ENCODE measurements at places on chromosomes 5 and 9.

DNA sequence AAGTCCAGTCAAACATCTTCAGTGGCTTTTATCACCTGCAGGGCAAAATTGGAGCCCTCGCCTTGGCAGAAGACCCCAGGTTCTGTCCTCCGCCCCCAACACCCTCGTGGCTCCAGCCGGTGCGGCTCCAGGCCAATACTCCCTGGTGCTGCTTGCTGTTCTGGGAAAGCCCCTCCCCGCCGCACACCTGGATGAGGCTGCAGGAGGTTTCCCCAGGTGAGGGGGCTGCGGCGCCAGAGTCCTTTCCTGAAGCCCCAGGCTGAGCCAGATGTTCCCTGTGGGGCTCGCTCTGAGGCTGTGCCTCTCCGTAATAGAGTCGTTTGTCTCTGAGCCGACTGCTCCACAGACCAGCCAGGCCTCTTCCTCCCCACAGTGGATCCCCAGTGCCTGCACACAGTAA lies 375.4 kb upstream of the IRX1 start:
- no peak for DNase-seq

- DNase-seq = no peak
Observed at GRCh38 chr5:177335701-177336065, 15.8 kb downstream of the LMAN2 start.

DNA sequence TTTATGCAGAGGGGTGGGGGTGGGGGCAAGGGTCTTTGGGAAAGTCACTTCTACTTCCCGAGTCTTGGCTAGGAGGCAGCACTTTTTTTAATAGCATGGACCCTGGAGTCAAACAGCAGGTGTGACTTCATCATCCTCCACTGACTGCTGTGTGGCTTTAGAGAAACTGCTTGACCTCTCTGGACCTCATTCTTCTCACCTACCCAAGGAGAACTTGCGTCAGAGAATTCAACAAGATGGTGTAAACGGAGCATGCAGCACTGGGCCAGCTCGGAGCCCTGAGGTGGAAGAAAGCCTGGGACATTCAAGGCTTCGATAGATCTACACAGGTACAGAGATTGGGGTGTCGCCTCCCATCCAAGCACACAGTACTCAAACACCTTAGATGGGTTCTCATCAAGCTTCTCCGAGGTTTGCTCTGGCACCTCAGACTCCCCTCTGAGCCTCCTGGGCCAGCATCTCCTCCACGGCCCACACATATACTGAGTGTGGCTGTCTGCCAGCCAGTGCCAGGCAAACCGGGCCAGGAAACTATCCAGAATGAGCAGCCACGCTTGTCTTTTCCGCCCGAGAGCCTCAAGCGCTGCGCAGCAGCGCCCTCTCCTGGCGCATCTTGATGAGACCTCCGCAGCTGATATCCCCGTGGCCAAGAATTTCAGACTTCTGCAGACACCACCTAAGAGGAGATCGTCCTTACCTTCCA lies 4.6 kb upstream of the SLC25A48 start:
- no peak for DNase-seq

DNA sequence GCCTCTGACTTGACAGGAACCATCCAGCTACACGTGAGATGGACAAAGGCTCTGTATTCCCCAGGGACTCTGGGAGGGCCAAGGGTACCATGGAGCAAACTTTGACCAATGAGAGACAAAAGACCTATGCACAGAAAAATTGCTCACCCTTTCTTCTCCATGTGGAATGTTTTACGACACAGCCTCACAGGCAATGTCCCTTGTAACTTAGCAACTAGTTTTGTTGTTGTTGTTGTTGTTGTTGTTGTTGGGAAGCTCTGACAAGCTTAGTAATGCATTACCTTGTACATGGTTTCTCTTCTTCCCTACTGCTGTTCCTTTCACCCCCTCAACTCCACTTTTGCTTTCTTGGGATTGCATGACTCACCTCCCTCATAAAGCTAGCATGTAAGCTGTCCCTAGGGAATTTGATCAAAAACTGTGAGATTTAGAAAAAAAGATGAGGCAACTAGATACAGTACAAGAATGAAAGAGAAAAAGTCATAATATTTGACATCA lies 550.9 kb downstream of the RAB3C start:
- no peak for DNase-seq

GRCh38 chr9:33229359-33230114 lies 10.4 kb upstream of the SPINK4 start:
- DNase-seq = no peak

- DNase-seq = no peak
Observed at GRCh38 chr5:151637676-151638075, 46.5 kb upstream of the FAT2 start.

DNA sequence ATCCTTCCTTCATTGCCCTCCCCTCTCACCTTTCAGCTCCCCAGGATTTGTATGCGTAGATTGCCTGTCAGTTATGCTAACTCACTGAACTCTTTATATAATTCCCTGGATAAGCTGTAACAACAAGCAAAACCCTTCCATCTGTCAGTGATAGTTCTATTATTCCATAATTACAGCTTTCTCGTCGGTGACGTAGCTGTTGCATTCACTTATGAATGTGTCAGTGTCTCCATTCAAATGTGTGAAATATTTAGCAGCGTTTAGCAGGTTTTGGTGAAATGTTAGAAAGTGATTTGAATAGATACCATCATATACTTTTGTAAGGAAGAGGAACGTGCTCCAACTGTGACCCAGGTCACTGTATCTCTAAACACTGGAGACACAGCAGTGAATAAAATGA lies 45.2 kb downstream of the PIP5K1B start:
- no peak for DNase-seq

- no peak for DNase-seq
Observed at GRCh38 chr5:168066536-168067208, 224.8 kb upstream of the WWC1 start.

GRCh38 chr5:164237486-164237885 lies 732.1 kb downstream of the MAT2B start:
- DNase-seq = no peak

GRCh38 chr9:113393281-113393680 lies 7.8 kb downstream of the ALAD start:
- no peak for DNase-seq

- DNase-seq = no peak
Observed at GRCh38 chr5:176396330-176396729, 7.8 kb downstream of the HIGD2A start.

DNA sequence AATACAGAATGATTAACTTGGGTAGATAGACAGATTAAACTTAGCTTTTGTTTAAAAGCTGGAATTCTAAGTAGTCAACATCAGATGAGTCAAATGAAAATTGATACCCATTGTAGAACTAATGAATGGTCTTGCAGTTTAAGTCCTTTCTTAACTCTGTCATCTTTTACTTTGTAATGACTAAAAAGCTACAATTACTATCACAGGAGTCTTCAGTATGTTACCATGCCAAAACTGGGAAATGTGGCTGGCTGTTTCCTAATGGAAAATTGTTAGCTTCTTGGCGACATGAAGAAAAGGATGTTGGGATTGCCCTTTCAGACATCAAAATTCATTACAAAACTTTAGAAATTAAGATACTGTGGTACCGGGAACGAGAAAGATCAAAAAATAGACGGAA lies 20.2 kb upstream of the ANXA1 start:
- DNase-seq = no peak

DNA sequence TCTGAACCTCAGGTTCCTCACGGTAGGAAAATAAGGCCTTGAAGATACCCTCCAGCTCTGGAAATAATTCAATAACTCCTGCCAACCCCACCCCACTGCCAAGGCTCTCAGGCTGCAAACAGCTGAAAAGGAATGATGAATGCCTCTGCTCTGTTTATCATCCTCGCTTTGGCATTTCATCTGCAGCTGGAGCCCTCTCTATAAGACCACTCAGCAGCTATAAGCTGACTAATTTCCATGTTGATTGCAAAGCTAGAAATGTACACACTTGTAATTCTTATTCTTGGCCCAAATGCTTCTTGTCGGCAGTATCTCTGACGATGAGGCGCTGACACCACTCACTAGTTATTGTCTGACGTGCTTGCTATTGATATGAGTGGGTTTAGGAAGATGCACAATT lies 408.4 kb upstream of the NMUR2 start:
- no peak for DNase-seq

GRCh38 chr5:95449460-95449859 lies 58.3 kb downstream of the FAM81B start:
- DNase-seq = no peak

GRCh38 chr5:8628521-8628920 lies 759.6 kb downstream of the MTRR start:
- no peak for DNase-seq

GRCh38 chr9:13896922-13897835 lies 416.8 kb downstream of the NFIB start:
- DNase-seq = no peak

GRCh38 chr5:54997081-54997480 lies 11.7 kb upstream of the ESM1 start:
- DNase-seq = no peak

DNA sequence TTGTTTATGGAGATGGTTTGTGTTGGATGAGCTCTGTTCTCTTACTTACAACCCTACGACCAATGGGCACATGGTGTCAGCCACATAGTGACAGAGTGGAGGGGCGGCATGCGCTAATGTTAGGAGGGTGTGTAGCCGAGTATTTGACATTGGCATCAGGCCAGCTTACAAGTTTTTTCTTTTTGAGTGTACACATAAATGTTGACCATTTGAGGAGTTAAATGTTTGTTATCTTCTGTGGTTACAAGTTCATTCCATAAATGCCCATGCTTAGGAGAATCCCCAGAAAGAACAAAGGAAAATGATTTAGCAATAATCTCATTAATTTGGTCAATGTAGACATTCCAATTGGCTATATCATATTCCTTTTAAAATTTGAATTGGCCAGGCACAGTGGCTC lies 180.1 kb upstream of the ELL2 start:
- no peak for DNase-seq

GRCh38 chr9:121581786-121582600 lies 69.4 kb upstream of the DAB2IP start:
- DNase-seq = no peak

DNA sequence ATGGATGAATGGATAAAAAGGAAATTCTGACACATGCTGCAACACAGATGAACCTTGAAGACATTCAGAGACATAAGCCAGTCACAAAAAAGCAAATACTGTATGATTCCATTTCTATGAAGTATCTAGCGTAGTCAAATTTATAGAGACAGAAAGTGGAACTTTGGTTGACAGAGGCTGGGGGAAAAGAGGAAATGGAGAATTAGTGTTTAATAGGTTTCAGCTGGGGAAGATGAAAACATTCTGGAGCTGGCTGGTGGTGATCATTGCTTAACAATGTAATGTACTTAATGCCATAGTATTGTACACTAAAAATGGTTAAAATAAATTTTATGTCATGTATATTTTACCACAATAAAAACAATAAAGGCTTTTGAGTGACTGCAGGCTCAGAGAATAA lies 24.2 kb downstream of the PPIC start:
- DNase-seq = no peak

GRCh38 chr5:125375143-125375542 lies 628.7 kb upstream of the ZNF608 start:
- no peak for DNase-seq

All from stimulated activated CD8-positive, alpha-beta memory T cell treated with anti-CD3 and anti-CD28 coated beads, Interleukin-12 subunit alpha, Interleukin-12 subunit beta, amount 100 ng/mL, for 1 hour (primary cell).